ENCODE measurements at places on chromosomes 12 and 14. TPM values are rescaled to one million over a fixed set of nuclear protein-coding genes. Genes with fewer than 3 reads are reported as not detected.

Gene IKZF4
- total RNA-seq = 34.8 TPM

Gene OTOGL
- total RNA-seq = 0.16 TPM

Gene RHEBL1
- total RNA-seq = 16.0 TPM

Gene KLHL33
- total RNA-seq = not detected

Gene DPPA3
- total RNA-seq = not detected

Gene SART3
- total RNA-seq = 85.8 TPM

Gene IL31
- 54.3 TPM for total RNA-seq

Gene SSPN
- not detected for total RNA-seq

Gene TRMT5
- 14.1 TPM for total RNA-seq

Gene KRT6C
- not detected for total RNA-seq

Gene NR4A1
- total RNA-seq = 139 TPM

Gene FOXM1
- total RNA-seq = 74.8 TPM

Gene PTGER2
- total RNA-seq = 54.1 TPM

Gene SLC2A14
- total RNA-seq = 0.07 TPM

Gene LRRC9
- not detected for total RNA-seq

Gene NOVA1
- 0.25 TPM for total RNA-seq

Gene ANKS1B
- 0.76 TPM for total RNA-seq

Gene CCDC38
- not detected for total RNA-seq

Gene AGAP2
- 29.0 TPM for total RNA-seq

Gene JPH4
- 0.09 TPM for total RNA-seq

Gene FGF23
- total RNA-seq = not detected

Gene AQP2
- total RNA-seq = not detected

Gene COCH
- 1.9 TPM for total RNA-seq

Gene ZNF891
- 2.0 TPM for total RNA-seq

Gene KRT74
- not detected for total RNA-seq

Gene MDGA2
- not detected for total RNA-seq

Gene LMNTD1
- total RNA-seq = not detected

Gene KLRG1
- 0.85 TPM for total RNA-seq

Gene CLEC14A
- total RNA-seq = not detected

Gene ITGB7
- total RNA-seq = 200 TPM

Gene IL22
- not detected for total RNA-seq

Gene TMPO
- total RNA-seq = 384 TPM

Gene DBX2
- total RNA-seq = not detected

Gene NELL2
- 10.2 TPM for total RNA-seq

Gene BTBD7
- total RNA-seq = 17.9 TPM

Gene ATF1
- 58.8 TPM for total RNA-seq

Gene CRIP2
- 0.55 TPM for total RNA-seq

Gene KLRD1
- total RNA-seq = 3.5 TPM

Gene DYRK2
- 19.7 TPM for total RNA-seq

Gene KIF26A
- 0.34 TPM for total RNA-seq

Gene C14orf39
- total RNA-seq = not detected

Gene LHX5
- total RNA-seq = not detected

Gene ANKRD33
- total RNA-seq = not detected

Gene PTCSC3
- not detected for total RNA-seq

Gene KERA
- not detected for total RNA-seq

Gene TMPRSS12
- not detected for total RNA-seq

Gene RDH16
- 0.30 TPM for total RNA-seq

Gene PTPRQ
- not detected for total RNA-seq

Data from activated T-helper 2 cell treated with anti-CD3 and anti-CD28 coated beads, Interferon-gamma antibody, Interleukin-2, Interleukin-4, amounts not matched to agents 10 μg/mL and 5 μg/mL and 100 μg/mL, durations not matched to agents 14 hours and 24 hours and 36 hours (primary cell).